ENCODE measurements at places on chromosomes 1 and 21.

DNA sequence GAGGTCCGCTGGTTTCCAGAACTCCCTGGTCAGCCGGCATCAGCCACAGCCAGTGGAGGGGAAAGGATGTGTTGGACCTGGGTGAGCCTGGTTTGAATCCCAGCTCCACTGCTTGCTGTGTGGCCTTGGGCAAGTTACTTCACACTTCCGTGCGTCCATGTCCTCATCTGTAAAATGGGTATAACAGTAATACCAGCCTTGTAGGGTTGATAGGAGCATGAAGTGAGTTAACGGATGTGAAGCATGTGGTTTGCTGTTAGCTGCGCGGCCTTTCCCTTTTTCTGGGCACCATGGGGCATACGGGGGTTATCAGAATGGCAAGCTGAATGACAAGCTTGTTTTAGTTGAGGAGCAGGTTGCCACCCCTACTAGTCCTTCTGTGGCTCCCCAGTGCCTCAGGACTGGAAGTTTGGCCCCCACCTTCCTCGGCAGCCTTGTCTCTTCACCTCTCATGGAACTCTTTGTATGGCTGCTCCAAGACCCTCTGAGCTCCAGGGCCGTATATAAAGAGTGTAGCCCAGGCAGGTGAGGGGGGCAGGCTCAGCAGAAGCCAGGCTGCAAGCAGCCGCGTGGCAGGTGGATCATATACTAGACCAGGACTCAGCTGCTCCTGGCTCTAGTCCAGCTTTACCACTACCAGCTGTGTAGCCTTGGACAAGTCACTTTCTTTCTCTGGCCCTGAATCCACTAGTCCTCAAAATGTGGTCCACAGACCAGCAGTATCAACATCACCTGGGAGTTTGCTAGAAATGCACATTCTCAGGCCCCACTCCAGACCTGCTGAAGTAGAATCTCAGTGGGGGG lies 95.4 kb downstream of the LACTBL1 start:
- no peak for DNase-seq

- DNase-seq, result no peak
These were observed 18.9 kb downstream of the UBE4B start for GRCh38 chr1:10051656-10052055.

- DNase-seq, result no peak
These were observed 2.7 kb downstream of the FOXE3 start for GRCh38 chr1:47418681-47419325.

DNA sequence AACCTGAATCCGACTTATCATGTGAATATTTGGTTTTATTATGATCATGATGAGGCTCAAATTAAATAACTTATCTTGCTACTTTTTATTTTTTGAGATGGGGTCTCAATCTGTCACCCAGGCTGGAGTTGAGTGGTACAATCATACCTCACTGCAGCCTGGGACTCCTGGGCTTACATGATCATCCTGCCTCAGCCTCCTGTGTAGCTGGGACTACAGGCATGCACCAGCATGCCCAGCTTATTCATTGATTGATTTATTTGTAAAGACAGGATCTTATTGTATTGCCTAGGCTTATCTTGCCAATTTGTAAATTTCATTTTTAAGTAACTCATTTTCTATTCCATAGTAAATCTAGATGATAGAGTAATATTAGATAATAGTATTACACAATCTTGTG lies 84.3 kb downstream of the COL11A1 start:
- DNase-seq, result no peak

- DNase-seq, result no peak
These were observed 2.1 kb downstream of the PLA2G2E start for GRCh38 chr1:19921310-19921709.

GRCh38 chr21:38714999-38715398 lies 90.7 kb upstream of the ETS2 start:
- no peak for DNase-seq

DNA sequence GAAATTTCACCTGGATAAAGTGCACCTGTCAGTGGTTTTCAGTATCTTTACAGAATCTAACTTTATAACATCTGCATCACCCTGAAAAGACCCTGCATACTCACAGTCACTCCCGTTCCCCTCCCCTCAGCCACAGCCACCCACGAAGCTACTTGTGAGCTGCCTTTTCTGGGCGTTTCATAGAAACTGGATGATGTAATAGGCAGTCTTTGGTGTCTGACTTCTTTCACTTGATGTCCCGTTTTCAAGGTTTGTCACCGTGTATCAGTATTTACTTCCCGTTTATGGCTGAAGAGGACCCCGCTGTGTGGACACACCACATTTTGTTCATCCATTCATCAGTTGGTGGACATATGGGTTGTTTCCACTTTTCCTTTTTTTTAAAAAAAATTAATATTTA lies 47.8 kb upstream of the LRRC3 start:
- no peak for DNase-seq

GRCh38 chr1:163709636-163710035 lies 387.9 kb downstream of the NUF2 start:
- no peak for DNase-seq

DNA sequence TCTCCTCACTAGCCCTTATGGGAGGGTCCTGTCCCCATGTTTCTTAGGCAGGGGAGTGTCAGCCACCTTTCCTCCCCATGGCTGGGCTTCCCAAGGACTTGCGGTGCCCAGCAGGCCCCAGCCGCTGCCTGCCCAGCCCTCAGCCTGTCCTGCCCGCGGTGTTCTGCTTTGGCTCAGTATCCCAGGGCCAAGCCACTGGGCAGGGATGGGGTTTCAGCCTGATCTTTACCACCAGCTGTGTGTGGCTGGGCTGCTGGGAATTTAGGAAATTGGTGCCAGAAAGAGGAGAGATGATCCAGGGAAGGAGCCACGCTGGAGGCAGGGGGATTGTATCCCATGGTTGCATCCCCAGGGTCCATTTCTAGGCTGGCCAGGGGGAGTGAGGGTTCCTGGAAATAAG lies 6.9 kb upstream of the IGFN1 start:
- no peak for DNase-seq

DNA sequence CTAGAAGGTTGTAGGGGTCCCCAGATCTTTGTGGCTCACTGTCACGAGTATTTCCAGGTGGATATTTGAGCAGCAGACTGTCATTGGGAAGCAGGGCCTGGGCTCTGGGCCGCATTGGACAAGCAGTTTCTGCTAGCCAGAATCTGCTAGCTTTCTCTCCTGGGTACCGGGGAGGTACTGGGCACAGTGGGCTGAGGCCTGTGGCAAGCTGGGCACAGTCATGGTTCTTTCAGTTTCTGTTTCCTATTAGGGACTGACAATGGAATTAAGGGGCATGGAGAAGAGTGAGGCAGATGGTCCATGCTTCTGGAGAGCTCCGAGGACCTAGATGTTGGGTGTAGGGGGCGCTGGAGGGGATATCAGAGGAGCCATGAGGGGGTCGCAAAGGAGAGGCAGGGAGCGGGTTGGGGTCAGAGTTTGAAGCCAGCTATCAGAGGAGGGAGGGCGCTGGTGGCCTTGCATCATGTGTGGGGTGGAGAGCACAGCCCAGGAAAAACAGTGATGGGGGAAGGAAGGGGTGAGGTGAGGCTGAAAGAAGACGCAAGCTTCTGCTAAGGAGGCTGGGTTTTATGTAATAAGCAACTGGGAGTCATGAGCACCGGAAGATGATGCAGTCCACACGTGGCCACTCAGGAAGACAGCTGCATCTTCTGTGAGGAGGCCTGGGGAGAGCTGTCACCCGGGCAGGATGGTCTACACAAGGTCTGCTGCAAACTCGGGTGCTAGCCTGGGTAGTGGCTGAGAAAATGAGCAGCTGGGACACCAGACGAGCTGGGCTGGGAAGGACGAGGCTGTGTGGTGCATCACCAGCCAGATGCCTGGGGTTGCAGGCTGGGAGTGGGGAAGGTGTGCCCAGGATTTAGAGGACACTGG lies 72.7 kb downstream of the IER5 start:
- no peak for DNase-seq

DNA sequence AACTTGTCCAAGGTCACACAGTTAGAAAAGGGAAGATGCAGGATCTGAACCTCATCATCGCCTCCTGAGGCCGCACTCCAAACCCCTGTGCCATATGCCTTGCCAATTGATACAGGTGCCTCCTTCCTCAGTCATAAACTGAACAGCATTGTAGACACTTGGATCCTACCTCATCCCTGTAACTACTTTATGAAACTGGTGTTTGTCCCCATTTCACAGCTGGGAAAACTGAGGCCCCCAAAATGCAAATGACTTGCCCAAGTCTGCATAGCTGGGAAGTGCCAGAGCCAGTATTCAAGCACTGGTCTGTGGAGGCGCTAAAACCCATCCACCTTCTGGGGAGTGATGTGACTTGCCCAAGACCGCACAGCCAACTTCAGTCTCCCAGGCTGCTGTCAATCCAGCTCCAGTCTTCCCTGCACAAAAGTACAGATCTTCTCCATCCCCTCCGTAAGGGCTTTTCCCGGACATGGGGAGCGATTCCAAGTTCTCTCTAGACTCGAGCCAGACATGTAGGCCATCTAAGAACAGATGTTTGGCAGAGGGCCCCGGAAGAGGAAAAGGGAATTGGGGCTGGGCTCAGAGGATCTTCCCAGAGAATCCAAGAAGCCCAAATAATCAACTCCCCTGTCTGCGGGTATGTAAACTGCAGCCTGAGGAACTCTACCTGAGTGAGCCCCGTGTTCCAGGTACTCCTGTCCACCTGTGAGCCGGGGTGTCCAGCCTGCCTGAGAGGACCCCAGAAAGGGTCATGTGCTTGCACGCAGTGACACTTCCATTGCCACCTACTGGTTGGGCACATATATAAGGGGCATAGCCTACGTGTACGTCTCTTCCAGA lies 60.5 kb downstream of the SYT2 start:
- DNase-seq, result no peak

DNA sequence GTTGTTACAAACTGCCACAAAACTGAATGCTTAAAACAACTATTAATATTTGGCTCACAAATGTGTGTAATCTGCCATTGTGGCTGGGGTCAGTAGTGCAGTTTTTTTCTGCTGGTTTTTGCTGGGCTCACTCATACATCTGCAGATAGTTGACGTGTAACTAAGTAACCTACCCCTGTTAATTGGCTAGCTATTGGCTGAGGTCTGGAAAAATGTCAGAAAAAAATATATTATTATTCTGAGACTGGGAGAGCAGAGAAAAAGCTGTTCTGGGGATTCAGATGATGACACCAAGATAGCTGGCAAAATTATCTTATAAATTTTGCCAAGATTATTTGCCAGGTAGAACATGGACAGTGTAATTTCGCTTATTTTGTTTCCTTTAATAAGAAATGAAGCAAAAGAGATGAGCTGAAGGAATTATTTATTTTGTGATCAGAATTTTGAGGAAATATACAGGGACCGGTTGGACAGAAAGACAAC lies 616.1 kb upstream of the ADAMTS5 start:
- no peak for DNase-seq

DNA sequence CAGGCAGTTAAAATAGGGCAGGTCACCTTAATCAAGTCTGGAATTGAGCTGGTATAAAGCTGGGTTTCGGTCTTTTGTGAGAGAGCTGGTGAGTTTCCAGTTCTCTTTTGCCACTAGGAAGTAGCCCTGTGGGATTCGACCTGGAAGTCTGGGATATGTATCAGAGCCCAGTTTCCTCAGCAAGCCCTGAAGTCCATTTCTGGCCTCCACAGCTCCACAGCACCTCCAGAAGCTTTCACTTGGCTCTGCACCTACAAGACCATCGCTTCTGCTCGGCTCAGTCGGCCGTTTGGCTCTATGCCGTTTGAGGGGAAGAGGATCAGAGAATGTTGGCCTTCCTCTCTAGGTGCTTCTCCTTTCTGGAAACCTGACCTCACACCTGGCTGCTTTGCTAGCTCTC lies 148.0 kb downstream of the GALNT2 start:
- DNase-seq, result no peak

- DNase-seq, result no peak
These were observed 65.1 kb downstream of the GADD45A start for GRCh38 chr1:67749844-67750690.

DNA sequence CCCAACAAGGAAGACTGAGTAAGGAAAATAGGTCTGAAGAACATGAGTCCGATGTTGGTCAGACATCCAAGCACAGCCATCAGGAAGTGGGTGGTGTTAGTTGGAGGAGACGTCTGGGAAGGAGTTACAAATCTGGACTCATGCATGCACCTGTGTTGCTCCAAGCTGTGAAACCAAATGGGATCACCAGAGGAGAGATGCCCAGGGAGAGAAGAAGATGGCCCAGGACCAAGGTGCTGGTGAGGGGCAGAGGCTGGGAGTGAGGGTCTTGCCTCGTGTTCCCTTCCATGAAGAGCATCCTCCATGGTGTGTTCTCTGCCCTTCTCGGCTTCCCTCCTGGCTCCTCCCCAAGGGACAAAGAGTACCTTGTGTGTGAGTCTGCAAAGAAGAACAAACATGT lies 405.6 kb downstream of the NPHP4 start:
- DNase-seq, result no peak

- no peak for DNase-seq
These were observed 59.4 kb upstream of the CYP2J2 start for GRCh38 chr1:59985911-59986515.

- no peak for DNase-seq
These were observed 390.4 kb downstream of the PTPRU start for GRCh38 chr1:29626726-29627125.

DNA sequence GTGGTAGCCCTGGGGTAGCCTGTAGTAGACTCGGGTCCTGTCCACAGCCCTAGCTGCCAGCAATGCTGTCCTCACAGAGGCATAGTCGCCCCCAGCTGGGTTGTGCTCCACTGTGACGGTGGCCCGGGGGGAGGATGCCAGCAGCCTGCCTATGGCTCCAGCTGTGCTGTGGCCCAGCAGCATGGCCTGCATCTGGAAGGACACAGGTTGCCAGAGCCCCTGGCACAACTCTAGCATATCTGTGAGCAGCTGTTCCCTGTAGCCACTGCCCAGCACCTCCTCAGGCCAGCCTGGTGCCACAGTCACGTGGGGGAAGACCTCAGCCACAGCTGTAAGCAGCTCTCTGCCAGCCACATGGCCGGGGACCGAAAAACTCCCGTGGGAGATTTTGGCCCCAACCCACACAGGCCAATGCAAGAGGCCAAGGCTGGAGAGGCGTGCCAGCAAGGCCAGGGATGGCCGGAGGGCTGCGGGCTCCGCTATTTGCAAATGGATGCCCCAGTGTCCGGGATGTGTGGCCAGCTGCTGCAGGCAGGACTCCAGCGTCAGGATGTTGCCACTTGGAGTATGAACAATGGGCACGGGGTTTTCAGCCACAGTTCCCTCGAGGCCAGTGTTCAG lies 13.9 kb downstream of the FAM151A start:
- DNase-seq, result no peak

DNA sequence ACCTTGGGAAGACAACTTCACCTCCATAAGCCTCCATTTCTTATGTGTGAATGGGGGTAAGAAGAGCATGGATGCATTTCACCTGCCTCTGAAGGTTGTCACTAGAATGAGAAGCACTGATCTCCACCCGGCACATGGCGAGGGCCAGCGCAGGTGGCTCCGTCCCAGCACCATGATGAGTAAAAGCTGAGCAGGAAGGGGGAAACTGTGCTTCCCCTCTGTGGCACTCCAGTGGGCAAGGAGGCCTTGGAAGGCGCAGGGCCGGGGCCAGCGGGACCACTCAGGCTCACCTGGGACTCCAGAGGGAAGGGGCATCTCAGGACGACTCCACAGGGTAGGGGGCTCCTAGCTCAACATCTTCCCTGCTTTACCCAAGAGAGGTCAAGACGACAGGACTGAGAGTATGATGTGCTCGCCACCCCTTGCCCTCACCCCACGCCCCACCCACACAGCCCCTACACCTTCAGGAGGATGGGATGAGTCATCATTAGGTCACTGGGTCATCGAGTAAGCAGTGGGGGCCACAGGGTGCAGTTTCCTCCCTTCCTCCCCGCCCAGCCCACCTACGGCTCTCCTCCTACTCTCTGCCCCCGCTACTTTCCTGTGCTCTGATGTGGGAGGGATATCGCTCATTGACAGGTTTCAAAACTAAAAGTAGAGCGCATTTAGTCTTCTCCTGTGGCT lies 112.1 kb downstream of the HIVEP3 start:
- peak; percentile 61 for DNase-seq
